ENCODE measurements at places on chromosomes 16 and 17.

GRCh38 chr17:17298108-17298507, 5.1 kb upstream of the NT5M start:
- no peak for DNase-seq

- no peak for DNase-seq
Observed at GRCh38 chr16:87918866-87919680, 17.3 kb downstream of the CA5A start.

- DNase-seq, result no peak
Observed at GRCh38 chr16:21727344-21727743, 63.6 kb downstream of the OTOA start.

DNA sequence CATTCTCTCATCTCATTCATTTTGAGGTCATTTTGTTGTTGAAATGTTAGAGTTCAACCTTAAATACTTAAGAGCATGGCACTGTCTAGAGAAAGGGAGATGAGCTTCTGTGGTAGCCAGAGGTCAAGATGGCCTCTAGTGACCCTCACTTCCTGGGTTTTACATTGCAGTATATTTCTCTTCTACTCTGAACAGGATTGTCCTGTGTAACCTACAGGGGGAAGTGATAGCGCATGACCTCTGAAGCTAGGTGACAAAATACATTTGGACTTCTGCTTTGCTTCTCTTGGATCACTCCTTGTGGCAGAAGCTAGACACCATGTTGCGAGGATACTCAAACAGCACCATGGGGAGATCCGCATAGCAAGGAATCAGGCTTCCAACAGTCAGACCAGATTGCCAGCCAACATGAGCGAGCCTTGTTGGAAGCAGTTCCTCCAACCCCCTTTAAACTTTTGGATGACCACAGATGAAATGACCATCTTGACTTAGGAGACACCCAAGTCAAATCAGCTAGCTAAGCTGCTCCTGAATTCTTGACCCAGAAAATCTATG, 748.4 kb downstream of the MAF start:
- no peak for DNase-seq
